ENCODE measurements at places on chromosomes 5 and 9.
A peak's percentile ranks its signal among the peaks of the same experiment; 100 is the strongest.

DNA sequence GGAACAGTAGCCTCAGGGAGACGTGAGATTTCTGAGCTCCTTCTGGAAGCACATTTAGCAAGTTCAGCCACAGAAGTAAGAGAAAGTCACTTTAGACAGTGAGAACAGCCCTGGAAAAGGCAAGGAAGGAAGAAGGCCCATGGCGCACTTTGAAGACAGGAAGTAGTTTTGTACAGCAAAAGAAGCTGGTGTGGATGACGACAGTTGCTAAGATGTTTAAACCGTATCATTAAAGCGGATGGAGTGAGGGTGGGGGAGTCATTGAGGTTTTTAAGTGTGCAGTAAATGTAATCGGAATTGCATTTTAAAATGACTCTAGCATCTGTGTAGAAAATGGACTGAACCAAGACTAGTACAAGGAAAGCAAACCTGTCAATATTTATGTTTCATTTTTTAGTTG, 15.3 kb upstream of the TRPM3 start:
- no peak for DNase-seq

- no peak for DNase-seq
Observed at GRCh38 chr5:96659170-96659569, 3.0 kb upstream of the CAST start.

GRCh38 chr5:29982457-29982856, 1211.0 kb upstream of the CDH6 start:
- no peak for DNase-seq

DNA sequence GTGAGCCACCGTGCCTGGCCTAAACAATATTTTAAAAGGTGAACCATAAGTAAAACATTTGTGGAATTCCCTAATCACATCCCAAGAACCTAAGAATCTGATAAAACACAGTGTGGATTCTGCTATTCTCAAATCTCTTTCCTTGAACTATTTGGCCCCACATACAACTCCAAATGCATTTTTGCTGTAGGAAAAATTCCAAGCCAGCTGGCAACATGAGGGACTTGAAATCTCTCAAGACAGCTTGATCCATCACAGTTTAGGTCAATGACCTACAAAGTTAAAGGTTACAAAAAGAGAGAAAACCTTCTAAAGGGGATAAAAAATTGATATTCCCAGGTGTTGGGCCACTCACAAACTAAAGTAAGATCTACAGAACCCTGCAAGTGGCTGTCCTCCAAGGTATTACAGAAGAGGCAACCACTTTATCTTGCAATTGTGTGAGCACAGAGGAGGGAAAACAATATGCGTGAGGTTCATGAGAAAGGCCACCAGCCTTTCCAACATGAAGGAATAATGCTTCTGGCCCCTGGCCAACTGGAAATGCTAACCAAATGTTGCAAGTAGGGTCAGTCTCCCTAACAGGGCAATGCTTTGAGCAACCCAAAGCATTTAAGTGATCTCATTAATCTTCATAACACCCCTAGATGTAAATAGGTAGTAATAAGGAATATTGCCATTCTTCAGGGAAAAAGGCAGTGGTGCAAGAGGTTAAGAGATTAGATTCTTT, 221.4 kb downstream of the SEMA5A start:
- DNase-seq: no peak

GRCh38 chr5:147547730-147548129, 37.9 kb upstream of the DPYSL3 start:
- DNase-seq: no peak

- DNase-seq: peak; percentile 6
Observed at GRCh38 chr9:128787659-128788058, 606 bp downstream of the TBC1D13 start.

DNA sequence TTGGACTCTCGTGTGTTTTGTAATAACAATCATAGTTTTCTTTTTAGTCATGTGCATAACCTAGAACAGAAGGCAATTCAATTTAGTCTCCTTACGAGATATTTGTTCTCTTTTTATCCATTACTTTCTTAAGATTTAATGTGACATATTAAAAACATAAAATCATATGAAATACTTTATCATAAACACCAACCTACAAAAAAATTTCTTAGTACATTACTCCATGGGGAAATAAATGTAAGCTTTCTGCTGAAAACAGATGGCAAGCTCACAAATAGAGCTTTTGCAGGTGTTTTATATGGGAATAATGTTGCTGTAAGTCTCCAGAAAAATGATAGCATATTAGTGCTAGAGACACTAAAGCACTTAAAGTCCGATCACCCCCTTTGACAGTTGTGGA, 1035.2 kb upstream of the ARRDC3 start:
- DNase-seq: no peak

DNA sequence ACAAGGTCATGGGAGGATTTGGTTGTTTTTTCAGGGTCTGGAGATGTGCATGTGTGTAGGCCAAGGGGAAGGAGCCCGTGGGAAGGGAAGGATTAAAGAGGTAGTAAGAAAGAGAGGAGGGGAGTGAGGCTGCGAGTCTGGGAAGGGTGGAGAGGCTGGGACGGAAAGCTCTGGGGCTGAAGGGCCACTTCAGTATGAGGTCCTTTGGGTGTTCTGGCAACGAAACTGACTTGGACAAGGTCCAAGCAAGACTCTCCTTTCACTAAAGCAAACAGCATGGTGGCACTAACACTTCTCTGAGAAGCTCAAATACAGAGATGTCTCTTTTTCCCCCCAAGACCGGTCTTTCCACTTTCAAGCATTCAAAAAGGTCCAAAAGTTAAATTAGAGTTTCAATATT, 394.5 kb downstream of the ARHGEF28 start:
- no peak for DNase-seq

DNA sequence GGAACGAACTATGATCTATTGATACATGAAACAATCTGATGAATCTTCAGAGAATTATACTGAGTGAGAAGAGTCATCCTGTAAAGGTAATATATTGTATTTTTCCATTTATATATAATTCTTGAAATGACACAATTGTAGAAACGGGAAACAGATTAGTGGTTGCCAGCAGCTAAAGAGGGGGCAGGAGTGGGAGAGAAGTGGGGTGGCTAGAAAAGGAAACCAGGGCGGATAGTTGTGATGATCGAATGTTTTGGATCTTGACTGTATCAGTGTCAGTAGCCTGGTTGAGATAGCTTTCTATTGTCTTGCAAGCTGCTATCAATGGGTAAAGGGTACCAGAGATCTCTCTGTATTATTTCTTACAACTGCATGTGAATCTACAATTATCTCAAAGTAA, 17.7 kb upstream of the RAPGEF1 start:
- DNase-seq: no peak

GRCh38 chr9:129331772-129332500, 153.9 kb upstream of the IER5L start:
- DNase-seq: no peak

- peak; percentile 64 for DNase-seq
Observed at GRCh38 chr5:165457859-165458481, 1952.6 kb downstream of the MAT2B start.

GRCh38 chr5:138949988-138950387, 74.9 kb upstream of the LRRTM2 start:
- no peak for DNase-seq

DNA sequence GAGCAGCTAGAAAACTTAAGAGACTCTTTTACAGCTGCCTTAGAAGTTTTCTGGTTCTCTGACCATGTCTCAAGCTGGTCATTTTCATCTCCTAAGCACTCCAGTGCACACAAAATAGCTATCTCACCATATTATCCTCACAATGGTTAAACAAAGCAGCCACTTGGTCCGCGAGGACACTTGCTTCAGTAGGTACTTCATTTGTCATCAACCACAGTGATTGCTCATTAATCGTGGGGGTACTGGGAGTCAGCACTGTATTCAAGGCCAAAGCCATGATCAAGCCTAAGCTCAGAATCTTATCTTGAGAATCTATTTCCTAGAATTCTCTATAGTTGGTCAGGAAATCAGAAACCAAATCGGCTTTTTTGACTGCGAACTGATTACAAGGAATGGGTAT, 2.9 kb downstream of the ARL14EPL start:
- DNase-seq: no peak

- no peak for DNase-seq
Observed at GRCh38 chr5:172173564-172174153, 14.4 kb downstream of the STK10 start.

DNA sequence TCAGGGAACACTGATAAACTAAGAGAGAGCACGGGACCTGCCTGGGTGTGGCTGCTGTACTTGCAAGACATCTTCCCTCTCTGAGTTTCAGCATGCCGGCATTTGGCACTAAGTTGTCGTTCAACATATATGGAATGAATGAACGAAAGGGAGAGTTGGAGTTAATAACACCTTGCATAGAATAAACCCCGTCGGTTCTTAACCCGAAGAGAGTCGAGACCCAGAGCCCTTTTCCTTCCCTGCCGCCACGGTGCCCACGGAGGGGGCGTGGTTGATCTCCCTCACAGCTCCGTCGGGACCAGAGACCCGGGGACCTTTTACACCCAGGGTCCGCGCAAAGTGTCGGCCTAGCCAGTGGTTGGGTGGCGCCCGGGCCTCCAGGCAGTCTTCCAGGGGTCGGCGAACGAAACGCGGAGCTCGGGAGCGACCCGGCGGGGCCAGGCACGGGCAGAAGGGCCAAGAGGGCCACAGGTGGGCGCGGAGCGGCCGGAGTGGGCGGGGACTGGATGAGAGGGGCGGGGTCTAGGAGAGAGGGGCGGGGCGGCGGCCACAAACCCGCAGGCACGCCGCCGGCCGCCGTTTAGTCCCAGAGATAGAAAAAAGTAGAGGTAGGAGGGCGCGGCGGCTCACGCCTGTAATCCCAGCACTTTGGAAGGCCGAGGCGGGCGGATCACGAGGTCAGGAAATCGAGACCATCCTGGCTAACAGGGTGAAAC, 735 bp upstream of the RPL26L1 start:
- DNase-seq: peak; percentile 51

GRCh38 chr5:157051604-157052245, 7.2 kb downstream of the HAVCR1 start:
- no peak for DNase-seq

DNA sequence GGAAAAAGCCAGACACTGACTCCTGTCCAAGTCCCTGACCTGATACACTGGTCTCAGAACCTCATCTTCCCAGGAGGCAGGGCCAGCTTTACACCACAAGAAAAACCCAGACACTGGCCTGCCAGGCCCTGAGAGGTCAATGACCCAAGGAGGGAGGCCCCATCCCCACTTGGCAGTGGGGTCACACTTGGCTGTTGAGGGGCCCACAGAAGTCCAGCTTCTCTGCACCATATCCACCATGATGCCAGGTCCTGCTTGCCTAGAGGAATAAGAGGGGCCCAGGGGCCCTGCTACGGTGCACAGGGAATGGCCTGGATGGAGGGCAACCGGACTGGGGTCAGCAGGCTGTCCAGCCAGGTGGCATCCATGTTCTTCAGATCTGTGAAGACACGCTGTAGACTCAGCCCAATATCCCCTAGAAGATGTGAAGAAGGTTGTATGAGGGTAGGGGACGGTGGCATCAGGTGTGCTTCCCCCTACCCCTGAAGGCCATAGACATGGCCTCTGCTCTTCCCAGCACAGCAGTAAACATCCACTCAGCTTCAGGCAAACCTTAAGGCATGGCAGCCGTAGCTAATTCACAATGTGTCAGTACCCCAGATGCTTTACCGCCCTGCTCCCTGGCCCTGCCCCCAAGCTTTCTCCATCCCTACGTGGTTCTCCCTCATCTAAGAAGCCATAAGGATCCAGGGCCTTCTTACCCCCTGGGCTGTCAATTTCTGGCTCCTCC, 6.7 kb downstream of the IRF1 start:
- no peak for DNase-seq

GRCh38 chr5:53099546-53099945, 10.0 kb downstream of the MOCS2 start:
- DNase-seq: no peak

GRCh38 chr5:92371889-92372235, 988.7 kb upstream of the ARRDC3 start:
- no peak for DNase-seq

DNA sequence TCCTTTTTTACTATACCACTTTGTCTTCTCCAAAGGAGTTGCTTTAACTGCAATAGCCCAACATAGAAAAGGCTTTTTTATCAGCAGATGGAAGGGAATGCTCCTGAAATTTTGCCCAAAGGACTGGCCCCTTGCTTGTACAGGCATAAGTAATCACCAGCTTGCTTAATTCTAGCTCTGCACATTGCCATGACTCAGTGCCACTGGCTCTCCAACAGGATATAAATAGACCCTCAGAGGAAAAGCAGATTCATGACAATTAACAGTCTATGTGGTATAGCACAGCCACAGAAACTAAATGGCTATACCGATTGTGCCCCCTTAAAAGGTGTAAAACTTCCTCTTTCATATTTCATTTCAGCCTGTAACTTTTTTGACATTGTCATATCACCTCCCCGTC, 227.0 kb downstream of the ZNF608 start:
- no peak for DNase-seq

DNA sequence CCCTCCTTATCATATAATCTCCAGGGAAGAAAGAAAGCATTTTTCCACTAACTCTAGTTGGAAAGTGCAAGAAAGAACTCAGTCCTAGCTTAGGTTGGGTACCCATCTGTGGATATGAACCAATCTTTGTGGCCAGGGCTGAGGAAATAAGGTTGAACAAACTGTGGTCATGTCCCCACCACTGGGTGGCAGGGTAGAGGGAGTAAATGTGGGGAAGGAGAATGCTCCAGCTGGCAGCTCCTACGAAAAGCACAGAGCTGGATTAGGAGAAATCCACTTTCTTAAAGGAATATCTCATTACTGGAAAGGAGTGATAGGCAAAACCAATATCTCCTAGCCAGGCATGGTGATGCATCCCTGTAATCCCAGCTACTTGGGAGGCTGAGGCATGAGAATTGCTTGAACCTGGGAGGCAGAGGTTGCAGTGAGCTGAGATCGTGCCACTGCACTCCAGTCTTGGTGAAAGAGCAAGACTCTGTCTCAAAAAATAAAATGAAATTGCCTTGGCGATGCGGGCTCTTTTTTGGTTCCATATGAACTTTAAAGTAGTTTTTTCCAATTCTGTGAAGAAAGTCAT, 175.1 kb downstream of the CCDC192 start:
- peak; percentile 63 for DNase-seq

DNA sequence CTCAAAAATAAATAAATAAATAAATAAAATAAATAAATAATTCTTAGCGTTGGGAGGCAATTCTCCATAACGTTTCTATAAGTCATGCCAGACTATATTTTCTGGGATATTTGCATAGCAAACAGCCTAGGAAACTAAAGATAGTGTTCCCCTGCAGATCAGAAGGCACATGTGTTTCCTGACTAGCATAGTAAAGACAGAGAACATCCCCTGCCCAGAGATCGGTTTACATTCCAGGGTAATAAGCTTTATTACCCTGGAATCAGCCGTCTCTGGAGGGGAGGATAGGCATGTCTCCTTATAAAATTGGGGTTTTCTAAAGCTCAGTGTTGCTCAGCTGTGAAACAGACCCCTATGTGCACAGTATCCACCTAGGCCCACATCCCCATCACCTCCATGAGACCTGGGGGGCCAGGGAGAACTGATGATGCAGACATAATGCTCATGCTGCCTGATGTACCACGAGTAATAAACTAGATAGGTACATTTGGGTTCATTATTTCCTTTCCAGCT, 36.9 kb upstream of the IFNK start:
- peak; percentile 18 for DNase-seq

DNA sequence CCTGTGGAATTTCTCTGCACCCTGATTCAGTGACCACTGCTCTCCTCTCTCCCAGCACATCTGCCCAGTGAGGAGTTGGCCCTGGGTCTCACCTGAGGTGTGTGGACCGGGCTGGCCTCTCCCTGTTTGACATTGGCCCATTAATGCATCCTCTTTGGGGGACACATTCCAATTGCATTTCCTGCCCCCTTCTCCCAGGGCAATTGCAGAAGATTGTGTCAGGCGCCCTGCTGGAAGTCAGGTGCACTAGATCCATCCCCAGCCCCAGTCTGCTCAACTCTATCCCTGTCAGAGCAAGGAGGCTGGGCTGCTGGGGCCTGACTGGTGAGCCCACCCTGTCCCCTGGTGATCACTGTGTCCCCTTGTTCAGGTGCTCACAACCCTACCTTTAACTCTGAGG, 84.5 kb downstream of the LMX1B start:
- no peak for DNase-seq
